Heart left ventricle (tissue), 16 donors: ENCODE measurements at places on chromosomes 7 and 10. TPM values are rescaled to one million over a fixed set of nuclear protein-coding genes. Genes with fewer than 3 reads are reported as not detected.

- DNase-seq: no peak
Measured at GRCh38 chr10:88721392-88721791, 15.3 kb downstream of the LIPK start.

DNA sequence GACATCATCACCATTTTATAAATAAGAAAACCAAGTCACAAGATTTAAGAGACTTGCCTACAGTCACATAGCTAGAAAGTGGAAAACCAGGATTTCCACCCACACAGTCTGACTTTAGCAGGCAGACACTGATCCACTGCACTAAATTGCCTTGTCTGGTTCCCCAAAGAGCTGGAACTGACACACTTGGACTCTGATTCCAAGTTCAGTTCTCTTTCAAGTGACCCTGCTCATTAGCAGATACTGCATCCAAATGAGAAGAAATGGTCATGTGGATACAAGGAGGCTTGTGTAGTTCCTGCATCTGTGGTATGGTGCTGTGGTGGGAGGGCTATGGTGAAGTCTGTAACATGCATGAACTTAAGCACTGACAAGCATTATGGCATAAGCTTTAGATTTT lies 180.1 kb upstream of the MKLN1 start:
- no peak for DNase-seq

GRCh38 chr7:106063024-106063423 lies 49.1 kb downstream of the SYPL1 start:
- no peak for DNase-seq

The EN2 gene
- 0.08 TPM for polyA plus RNA-seq

DNA sequence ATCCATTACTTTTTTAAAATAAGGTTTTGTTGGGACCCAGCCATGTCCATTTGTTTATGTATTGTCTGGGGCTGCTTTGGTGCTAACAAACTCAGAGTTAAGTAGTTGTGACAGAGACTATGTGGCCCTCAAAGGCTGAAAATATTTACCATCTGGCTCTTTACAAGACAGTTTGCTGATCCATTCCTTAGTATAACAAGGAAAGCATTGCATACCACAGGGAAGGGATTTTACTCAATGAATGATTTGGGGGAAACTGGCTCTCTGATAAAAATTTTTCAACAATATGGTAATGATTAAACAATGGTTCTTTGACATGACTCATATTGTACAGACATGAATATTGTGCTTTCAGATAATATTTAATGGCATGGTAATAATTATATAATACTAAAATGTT lies 738.1 kb downstream of the KCNMA1 start:
- DNase-seq: no peak

The LAMB1 gene
- polyA plus RNA-seq: 53.2 TPM

GRCh38 chr7:42662862-42663261 lies 249.0 kb downstream of the C7orf25 start:
- DNase-seq: no peak

DNA sequence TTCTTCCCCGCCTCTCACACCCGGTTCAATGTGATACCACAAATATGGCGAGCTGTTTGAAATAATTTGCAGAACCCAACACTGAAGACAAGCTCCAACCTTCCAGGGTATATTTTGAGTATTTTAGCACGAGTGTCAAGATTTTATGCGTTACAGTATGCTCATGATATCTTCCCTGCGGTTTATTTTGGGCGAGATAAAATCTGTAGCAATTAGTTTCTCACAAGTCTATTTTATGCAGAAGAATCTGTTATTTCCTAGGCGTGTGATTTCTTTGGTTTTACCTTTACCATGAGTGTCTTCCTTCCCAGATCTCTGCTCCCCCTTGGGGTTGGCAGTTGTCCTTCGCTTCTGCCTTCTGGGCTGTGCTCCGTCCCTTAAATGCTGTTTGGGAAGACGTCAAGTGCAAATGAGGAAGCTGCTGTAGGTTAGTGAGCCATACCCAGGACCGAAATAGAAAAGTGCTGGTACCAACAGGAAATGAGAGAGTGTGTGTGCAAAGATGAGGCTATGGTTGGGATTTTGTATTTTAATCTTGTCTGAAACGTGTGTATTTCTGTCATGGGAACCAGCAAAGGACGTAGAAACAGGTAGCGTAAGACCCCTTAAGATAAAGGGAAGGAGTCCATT lies 299.8 kb downstream of the KLF6 start:
- DNase-seq: no peak

DNA sequence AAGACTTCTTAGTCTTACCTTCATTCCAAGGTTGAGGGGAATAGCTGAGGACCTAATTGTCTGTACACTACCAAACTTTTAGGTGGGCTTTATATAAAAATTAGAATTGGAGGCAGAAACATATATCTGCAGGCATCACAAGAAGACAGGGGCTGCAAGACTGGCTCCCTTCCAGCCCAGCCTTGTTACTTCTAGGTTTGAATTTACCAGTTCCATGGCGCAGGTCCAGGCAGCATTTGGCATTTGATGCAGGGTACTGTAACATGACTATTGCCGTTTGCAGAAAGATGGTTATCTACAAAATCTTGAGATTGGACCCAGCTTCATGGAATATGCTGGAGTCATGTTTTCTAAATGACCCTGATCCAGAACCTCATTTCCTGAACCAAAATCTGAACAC lies 105.4 kb upstream of the RHOBTB1 start:
- DNase-seq: no peak

DNA sequence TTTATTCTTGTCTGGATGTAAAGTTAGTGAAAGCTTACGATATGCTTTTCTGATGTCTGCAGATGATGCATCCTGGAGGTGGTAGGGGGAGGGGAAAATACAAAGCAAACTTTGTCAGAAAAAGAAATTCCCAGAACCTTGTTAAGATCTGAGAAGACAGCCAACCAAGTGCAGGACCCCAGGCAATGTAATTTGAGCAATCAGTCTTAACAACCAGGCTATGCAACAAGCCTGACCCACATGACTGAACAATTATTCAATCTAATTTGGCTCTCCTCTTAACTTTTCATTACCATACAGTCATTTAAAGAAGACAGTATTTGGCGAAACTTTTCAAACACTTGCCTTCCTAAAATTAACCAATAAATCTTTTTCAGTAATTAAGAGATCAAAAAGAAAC lies 74.5 kb downstream of the DNAJC1 start:
- DNase-seq: no peak

DNA sequence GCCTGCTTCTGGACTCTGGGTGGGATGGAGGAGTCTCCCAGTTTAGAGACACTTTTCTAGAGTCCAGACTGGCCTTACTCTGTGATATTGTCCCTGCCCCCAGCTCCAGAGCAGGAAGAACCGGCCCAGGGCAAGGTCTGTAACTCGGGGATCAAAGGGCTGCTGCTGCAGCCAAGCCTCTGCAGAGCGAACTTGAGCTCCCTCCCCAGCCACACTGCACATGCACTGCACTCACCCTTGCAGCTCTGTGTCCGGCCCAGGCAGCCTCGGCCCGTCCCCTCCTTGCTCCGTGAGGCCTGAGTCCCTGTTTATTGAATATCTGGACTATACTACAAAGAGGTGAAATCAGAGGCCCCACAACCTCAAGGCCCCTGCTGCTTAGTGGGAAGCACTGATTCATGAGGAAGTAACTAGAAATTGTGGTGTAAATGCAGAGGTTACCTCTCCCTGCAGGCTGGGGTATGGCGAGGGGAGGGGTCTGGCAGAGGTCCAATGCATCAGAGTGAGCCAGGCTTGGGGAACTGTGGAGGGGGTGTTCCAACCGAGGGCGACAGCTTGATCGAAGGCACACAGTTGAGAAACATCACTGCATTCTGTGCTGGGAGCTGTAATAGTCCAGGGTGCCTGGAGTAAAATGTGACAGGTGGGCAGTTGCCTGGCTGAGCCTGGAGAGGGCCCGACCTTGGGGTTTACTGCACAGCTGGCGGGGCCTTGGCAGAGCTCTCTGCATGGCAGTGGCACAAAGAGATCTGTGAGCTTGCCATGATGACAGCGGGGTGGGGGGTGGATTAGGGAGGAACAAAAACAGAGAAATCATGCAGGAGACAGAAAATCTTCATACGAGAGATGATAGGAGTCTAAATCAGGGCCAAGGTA lies 49.1 kb downstream of the AOC1 start:
- DNase-seq: no peak

DNA sequence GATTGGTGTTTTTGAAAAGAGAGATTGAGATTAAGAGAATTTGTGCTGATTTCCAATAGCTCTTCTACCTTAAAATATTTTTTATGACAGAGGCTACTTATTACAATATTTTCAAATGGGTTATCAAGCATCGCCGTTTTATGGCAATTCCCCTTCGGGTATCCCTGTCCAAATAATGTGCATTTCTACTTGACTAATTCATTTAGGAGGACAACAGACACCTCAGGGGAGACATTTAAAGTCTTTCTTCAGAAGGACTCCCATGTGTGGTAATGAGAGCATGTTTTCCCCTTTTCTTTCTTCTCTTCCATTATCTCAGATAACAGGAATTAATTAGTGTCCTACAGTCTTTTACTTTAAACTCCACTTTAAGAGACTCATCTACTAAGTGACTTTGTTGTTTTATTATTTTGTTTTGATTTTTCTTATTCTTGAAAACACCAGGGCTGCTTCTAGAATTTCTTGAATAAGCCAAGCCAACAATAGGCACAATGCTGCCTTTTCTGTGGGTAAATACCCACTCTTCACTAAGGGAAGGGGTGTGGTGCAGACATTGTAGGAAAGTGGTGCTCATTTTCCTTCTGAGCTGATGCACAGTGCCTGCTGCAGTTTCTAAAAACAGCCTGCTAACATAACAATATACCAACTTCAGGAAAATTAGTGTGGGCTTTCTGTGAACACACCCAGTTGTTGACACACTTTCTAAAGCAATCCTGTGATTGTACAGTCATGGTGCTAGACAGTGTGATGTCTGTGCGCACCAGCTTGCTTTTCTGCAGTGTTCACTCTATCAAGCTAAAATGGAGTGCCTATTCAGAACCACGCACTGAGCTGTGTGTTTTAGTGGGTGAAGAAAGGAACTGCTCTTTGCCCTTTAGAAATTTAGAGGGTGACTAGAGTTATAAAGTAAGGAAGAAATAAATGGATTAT lies 597.7 kb downstream of the NRG3 start:
- no peak for DNase-seq

DNA sequence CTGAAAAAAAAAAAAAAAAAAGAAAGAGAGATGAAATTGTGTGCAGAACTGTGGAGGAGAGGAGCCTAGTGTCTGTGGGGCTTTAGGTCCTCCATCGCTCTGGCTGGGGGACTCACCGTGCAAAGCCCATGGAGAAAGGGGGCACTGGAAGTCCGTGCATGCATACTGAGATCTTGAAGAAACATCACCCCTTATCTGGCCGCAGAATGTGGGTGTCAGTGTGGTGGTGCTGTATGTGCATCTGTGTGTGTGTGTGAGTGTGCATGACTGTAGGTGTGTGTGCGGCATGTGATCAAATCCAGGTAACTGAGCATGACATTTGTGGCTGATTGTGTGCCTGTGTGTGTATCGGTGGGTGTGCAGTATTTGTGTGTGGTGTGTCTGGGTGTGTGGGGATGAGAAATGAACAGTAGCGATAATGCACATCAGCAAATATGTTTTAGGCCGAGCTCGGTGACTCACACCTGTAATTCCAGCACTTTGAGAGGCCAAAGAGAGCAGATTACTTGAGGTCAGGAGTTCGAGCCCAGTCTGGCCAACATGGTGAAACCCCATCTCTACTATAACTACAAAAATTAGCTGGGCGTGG lies 8.8 kb upstream of the CLDN3 start:
- no peak for DNase-seq

DNA sequence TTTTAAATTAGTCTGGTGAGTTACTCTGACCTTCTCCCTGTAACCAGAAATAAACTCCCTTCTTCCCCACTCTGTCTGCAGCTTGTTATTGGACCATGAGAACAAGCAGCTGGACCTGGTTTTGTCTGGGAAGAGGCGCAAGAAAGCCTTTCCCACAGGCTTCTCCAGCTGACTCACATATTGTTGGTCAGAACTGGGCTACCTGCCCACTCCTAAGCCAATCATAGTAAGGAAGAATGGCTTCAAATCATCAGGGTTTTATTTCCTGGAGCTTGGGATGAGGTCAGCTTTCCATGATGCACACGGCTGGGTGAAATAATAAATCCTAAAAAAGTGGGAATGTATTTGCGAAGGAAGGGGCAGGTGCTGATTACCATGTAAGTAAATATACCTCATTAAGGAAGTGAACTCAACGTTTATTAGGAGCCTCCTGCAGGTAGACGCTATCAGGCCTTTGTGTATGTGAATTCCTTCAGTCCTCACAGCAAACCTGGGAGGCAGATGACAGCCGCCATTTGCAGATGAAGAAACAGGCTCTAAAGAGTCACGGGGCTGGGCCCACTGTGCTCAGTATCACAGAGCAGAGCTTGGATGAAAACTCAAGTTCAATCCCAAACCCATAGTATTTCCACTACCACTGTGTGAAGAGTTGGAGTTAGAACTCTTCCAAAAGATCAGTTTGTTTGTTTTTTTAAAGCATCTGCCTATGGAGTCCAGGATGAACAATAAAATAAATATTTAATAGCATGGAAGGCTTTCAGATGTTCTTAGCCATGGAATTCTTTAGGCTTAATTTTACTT lies 32.8 kb downstream of the IL15RA start:
- peak; percentile 86 for DNase-seq

GRCh38 chr10:70478191-70479164 lies at the start of gene PALD1:
Gene PALD1 (plus strand): TSS chr10:70478767. CDS start chr10:70525952, 47,185 bp downstream.
- DNase-seq: peak; percentile 89
